ENCODE measurements at places on chromosomes 7 and 10.

DNA sequence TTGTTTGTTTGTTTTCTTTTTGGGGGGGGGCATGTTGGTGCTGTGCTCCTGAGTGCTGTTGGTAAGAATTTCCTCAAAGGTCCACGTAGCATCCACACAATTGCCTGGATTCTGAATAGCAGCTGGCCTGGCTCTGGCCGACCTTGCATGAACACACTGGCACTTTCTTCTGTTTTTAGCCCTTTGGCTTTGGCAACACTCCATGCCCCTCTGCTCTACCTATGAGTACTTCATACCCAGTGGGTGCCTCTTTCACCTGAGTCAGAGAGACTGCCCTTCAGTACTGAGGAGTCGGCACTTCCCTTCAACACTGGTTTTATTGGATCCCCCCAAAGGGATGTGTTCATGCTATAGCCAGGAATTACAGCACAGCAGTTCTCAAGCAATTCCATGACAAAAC is 7.2 kb upstream of the NPVF start:
- DNase-seq, result no peak

GRCh38 chr7:7352845-7353244 is 170.5 kb downstream of the C1GALT1 start:
- DNase-seq, result no peak

GRCh38 chr10:47028466-47028865 is 117.2 kb downstream of the PTPN20 start:
- no peak for DNase-seq

DNA sequence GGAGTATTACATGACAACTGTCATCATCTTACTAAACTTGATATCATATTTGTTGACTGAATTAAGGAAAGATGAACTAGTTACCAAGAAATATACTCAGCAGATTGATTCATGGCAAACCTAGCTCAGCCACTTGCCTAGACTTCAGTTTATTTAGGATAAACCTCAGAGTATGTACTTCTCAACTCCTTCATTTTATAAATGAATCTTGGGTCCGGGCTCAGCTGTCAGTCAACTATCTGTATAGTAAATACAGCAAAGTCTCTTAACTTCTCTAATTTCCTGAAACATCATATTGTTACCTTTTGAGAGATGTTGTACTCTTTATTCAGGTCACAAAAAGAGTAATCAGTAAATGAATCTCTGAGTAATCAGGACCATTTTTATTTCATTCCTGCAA is 211.0 kb upstream of the KLF14 start:
- no peak for DNase-seq

- DNase-seq, result no peak
Observed at GRCh38 chr7:37510043-37510634, 61.5 kb upstream of the ELMO1 start.

DNA sequence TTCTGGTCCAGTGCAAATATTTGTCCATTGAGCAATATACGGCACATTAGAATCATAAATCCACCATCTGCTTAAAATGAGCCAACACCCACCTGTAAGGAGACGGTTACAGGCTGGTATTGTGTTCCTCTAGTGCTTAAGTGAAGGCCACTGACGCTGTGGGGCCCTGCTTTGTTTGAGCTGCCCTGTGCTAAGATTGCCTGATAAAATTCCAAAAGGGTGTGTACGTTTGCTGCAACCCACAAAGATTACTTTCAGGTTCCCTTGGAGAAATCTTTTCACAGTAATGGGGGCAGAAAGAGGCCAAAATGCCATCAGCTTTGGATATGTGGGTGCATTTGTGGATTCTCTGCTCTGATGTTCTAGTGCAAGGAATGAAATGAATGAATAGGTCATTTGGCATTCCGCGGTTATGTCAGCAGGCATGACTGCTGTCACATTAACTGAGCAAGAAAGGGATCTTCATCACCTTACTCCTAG is 34.4 kb downstream of the AGR3 start:
- DNase-seq, result no peak

DNA sequence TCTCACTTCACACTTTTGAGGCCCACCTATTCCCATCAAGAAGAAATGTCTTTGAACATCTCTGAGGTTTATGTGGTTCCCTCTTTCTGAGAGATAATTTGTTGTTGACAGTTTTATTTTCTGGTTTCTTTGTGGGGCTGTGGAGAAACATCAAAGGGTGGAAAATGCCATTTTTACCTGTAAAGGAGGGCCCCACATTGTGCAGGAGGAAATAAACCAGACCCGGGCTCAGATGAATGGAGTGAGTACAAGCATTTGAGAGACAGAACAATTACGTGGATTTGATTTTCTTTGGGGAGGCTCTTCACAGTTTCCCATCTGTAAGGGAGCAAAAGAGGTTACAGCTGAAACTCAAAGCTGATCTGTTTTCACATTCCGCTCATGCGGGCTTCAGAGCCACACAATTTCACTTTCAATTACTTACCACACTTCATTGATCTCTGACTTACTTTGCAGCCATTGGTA is 29.8 kb downstream of the ITPRIP start:
- no peak for DNase-seq

DNA sequence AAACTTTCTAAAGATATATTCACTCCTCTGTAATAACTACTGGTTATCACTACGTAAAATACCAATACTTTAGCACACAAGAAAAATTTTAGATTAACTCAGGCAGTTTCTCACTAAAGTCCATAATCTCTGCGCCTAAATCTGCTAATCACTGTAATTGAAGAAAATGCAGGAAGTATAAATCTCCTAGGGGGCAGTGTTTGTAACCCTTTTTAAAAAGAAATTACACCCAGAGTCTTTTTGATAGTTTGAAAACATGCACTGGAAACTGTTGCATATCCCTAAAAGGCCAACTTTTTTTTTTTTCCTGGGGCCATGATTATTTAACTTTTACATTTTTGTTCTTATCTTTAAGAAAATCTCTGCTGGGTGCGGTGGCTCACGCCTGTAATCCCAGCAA is 209.6 kb downstream of the KIAA1217 start:
- DNase-seq, result no peak

DNA sequence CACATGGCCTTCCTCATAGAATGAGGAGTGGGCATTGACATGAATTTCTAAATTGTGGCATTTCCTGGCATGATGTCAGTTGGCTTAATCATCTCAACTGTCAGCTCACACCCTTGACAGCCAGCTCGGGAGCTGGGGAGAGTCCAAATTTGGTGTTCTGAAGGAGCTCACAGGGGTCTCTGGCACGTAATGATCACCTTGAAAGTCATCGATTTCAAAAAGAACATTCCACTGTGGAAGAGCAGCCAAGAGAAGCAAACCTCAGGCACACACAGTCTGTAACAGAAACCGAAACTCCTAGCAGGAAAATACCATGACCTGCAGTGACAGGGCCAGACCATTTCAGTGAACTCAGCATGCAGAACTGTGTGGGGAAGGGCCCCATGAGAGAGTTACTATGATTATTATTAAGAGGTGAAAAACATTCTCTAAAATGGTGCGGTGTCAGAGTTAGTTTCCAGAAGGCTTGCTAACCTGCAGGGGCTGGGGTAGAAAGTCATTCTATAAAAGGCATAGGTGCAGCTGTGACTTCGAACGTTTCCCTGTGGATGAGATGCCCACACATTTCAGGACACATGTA is 26.4 kb upstream of the KLF6 start:
- no peak for DNase-seq

DNA sequence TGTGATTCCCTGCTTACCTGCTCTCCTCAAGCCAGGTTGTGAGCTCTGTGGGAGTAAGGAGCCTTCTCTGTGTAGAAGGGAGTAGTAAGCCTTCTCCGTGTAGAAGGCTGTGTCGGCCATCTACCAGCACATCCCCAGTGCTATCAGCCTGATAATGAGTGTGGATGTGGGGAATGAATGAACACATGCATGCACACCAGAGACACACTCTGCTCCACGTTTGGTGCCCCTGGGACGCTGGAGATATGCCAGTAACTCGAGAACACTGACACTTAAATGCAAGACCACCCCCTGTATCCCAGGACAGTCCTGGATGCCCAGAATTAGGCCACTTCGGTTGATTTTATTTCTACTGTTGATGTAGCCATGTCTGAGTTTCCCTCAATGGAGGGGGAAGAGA is 21.1 kb upstream of the GPR26 start:
- DNase-seq, result no peak

GRCh38 chr7:157474685-157475084 is 137.9 kb downstream of the DNAJB6 start:
- DNase-seq, result no peak

DNA sequence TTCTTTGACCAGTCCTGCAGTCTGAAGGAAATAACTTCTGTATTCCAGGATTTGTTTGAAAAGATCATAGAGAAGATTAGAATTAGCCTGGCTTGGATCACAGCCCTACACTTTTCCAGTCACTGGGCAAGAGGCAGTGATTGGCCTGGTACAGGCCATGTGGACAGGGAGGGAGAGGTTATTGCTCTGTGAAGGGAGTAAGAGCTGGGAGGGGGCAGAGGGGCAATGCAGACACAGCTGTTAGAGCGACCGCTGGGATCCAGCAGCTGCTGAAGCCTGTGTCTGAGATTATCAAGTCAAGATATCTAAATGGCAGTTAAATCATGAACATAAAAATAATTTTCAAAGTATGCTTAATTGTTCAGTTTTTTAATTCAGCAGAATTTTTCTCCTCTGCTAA is 257.3 kb downstream of the SDK1 start:
- no peak for DNase-seq

DNA sequence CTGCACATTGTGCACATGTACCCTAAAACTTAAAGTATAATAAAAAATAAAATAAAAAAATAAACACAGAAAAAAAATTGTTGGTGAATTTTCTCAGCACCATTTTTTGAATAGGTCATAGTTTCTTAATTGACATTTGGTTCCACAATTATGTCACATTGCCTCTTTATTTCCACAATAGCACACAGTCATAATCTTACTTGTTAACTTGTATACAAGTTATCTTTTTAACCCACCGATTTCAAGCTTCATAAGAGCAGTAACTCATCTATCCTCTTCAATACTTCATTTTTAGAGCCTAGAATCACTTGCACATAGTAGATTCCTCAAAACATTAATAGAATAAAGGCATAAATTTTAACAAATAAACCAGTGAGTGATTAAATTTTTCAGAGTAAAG is 1425.1 kb upstream of the LRRTM3 start:
- no peak for DNase-seq

DNA sequence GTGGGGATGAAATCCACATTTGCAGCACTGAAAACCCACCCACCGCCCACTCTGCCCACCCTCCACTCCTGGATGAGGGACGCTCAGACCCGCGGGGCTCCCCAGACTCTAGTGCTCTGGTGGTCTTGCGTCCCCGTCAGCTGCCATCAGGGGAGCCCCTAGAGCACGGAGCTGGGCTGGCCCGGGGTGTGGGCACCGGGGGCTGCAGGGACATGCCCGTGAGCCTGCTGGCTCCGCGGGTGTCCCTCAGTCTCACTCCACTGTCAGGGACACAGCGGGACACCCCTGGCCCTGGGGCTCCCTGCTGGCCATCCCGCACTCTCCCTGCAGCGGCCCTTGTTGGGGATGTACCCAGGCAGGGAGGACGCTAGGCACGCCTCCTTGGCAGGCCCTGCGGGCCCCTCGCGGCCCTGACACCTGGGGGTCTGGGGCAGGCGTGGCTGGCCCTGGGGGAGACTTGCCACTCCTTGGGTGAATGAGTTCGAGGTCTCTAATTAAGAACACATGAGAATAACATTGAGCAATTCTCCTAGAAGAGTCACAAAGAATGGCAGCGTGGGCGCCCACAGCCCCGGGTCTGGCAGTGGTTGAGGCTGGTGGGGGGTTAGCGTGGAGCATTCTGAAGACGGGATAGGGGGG is 64.2 kb downstream of the CFAP46 start:
- DNase-seq, result no peak

DNA sequence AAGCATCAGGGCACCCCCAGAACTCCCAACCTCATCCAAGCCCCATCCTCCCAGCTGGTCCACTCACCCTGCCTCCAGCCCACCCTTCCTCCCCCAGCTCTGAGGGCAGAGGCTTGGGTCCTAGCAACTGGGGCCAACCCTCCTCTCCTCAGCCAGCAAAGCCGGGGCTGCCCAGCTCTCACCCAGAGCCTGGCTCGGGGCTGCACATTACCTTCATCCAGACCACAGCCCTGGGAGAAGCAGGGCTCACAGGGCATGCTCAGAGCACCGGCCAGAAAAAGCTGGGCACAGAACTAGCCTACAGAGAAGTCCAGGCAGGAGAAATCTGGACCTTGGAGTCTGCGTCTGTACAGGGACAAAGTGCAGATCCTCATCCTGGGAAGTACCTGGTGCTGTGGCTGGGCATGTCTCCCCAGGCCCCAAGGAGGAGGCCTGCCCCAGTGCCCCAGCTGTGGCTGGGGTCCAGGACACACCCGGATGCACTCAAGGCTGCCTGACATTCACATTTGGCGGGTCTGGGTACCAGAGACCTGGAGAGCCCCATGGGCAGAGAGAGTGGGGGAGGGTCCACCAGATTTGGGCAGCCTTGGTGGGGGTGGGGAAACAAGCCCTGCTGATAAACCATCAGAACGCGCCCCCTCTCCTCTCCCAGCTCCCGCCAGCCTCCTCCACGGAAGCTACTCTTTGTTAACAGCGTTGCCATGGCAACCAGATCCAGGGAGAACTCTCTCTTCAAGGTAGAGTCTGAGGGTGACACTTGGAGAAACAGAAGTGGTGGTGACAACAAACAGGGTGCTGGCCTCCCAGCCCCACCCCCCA is 5.1 kb downstream of the RASGEF1A start:
- no peak for DNase-seq

Data from stimulated activated CD4-positive, alpha-beta T cell treated with anti-CD3 and anti-CD28 coated beads, TNF-alpha, amount 100 ng/mL, for 4 hours (primary cell).